ENCODE measurements at places on chromosomes 12 and 14.

DNA sequence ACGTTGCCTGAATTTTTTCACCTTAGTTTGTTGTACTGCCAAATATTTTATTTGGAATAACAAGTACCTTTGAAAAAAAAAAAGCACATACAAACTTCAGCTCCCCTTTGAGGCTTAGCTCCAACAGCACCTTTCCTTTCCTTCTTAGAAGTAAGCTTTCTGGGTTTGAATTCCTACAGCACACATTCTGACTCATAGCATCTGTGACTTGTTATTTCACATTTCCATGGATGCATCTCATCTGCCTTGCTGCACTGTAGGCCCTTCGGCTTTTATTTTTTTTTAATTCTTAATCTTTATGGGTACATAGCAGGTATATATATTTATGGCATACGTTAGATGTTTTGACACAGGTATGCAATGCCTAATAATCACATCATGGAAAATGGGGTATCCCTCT, 7.2 kb downstream of the LGALS3 start:
- no peak for DNase-seq

DNA sequence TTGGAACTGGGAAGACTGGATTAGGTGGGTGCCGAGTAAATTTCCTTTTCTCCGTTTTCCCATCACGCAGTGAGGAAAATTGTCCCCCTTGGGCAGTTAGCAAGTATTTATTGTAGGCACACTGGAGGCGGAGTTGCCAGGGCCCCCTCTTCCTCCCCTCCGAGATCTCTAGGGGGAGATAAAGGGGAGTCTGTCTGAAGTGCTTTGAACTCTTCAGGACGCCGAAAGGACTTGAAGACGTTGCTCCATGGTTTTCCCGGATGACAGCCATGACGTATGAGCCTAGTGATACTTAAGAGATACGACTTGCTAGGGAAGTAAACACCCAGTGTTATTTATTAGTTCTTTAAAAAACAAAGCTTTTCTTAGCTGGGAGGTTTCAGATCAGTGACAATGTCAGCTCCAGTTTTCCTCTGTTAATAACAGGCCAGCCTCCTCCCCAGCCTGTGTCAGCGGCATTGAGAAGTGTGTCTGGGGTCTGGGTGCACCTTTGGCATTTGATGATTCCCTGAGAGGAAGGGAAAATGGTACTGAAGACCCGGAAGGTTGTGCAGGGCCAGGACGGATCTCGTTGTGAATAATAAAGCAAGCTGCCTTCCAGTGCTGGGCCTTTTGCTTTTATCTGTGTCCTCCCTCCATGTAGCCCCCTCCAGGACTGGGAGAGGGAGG, 78.7 kb downstream of the TSPAN9 start:
- DNase-seq, result no peak

DNA sequence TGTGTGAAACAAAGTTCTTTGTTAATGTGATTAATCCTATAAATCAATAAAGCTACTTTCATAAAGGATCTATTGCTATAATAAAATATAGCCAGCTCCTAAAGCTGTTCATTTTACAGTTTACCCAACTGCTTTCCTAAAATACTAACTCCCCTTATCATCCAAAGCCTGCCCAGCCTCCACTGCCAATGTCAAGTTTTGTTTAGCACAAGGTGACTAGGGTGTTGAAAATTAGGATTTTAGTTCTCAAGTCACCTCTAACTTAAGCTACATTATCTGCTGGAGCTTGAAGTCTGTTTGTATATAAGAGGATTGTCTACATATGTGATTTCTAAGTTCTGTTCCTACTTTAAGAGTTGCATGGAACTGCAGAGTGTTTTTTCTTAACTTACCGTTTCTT, 86.3 kb downstream of the CCER1 start:
- no peak for DNase-seq

DNA sequence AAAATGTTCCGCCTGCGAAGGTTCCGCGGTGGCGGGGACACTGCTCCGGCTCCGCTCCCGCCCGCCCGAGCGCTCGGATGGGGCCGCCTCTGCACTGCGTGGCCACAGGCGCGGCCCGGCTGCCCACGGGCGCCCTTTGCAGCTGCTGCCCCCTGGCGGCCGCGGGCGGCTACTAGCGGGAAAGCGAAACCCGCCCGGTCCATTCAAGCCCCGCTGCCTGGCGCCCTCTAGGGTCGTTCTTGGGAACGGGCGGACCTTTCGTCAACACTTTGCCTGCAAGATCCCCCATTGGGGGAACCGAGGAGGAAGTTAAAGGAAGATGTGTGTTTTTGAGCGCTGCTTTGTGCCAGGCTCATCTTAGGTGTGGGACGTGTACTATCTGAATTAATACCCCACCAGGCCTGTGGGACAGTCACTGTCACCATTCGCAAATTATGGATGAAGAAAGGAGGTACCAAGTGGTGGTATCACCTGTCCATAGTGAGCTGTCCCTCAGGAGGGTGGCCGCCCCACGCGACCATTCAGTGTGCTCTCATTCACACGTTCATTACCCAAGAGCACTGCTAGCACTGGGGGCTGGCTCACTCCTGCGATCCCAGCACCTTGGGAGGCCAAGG, 19.4 kb downstream of the GPR132 start:
- peak; percentile 72 for DNase-seq

GRCh38 chr12:26621932-26622331, 211.1 kb downstream of the ITPR2 start:
- DNase-seq, result no peak

DNA sequence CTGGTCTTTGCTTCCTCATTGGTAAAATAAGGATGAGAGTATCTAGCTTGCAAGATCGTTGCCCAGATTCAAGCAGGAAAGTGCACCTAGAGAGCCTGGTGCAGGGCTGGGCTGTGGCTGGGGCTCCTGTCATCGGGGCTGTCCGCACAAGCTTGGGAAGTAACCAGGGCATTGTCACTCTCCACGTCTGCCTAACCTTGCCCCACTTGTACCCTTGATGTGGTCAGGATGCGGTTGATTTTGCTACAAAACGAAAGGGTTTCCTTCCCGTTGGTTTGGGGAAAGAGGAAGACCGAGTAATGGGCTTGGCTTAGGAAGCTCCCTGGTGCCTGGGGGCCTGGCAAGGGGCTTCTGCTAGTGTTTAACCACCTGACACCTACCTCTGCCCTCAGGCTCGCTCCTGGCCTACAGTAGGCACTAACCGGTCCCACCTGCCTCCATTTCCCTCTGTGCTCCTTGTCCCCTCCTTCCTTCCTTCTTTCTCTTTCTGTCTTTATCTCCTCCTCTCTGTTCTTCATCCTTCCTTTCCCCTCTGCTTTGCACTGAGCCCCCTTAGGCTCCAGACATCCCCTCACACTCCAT, 21.8 kb downstream of the MVK start:
- no peak for DNase-seq

DNA sequence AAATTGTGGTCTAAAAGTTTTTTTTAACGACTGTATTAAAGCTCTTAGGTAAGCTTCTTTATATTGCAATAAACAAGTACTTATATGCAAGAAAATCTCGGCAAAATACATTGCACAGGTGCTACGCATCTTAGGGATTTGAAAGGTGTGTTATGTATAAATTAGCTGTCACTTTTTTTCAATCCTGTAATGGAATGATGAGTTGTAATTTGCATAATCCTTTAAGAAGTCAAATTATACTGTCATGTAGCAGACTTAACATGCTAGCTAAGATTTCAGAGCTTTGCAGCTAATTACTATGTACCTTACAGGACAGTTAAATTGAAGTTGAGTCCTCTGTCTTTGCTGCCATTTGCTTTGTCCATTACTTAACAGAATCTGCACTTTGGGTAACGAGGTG, 117.5 kb downstream of the NPAS3 start:
- DNase-seq, result no peak

GRCh38 chr12:82835217-82835616, 148.5 kb downstream of the TMTC2 start:
- DNase-seq, result no peak

DNA sequence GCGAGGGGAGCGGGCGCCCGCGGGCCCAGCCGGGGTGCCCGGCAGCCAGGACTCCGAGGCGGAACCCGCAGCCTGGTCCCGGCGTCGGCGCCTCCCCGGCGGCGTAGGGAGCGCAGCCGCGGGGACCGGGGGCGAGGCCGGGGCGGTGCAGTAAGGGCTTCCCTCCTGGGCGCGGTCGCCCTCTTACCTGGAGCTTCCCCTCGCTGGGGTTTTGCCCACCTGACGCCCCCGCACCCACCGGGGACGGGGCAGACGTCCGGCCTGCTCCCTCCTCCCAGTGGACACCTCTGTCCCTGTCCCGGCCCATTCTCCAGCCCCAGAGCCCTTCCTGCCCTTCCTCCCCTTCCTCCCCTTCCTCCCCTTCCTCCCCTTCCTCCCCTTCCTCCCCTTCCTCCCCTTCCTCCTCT, 413 bp upstream of the TUBA1C start:
- DNase-seq, result no peak

GRCh38 chr14:81435391-81436295, 35.5 kb upstream of the STON2 start:
- peak; percentile 21 for DNase-seq

DNA sequence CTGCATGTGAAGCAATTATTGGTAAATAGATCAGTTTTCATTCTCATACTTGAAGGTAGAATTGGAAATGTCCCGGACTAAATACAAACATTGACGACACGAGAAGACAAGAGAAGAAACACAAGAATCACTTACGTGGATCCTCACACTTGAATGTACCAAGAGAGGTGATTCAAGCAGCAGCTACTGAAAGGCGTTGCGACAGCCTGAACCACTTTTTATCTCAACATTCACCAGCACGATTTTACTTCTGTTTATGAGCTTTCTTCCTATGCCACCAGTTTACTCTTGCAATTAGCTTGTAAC, 3.6 kb upstream of the FZD10 start:
- DNase-seq, result no peak

DNA sequence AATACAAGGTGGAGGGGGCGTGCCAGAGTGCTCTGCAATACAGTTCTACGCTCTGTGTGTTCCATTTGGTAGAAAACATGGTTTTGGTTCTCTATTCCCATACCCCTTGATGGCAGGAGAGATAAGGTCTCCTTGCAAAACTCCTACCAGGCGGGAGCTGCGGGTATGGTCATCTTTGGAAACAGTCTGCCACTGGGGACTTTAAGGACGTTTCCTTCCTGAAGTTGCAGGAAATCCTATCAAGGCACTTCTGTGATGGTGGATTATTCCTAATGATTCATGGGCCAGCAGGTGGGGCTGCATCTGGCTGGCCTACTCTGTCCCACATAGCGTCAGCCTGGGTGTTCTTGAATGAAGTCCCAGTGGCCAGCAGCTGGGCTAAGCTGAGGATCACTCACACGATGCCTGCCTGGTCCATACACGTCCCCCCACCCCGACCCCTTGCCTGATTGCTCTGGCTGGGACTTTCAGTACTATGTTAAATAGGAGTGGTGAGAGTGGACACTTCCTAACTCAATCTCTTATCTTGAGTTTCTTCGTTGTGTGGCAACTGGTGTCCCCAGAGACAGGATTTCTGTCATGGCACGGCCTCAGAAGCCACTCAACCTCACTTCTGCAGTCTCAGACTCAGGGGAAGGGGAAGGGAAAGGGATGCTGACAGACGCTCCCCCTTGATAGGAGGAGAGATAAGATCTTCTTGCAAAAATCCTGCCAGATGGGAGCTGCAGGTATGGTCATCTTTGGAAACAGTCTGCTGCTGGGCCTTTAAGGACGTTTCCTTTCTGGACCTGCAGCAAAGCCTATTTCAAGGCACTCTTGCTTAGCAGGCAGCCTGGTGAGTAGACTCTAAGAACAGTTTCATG, 61.0 kb upstream of the FKBP4 start:
- DNase-seq, result no peak

DNA sequence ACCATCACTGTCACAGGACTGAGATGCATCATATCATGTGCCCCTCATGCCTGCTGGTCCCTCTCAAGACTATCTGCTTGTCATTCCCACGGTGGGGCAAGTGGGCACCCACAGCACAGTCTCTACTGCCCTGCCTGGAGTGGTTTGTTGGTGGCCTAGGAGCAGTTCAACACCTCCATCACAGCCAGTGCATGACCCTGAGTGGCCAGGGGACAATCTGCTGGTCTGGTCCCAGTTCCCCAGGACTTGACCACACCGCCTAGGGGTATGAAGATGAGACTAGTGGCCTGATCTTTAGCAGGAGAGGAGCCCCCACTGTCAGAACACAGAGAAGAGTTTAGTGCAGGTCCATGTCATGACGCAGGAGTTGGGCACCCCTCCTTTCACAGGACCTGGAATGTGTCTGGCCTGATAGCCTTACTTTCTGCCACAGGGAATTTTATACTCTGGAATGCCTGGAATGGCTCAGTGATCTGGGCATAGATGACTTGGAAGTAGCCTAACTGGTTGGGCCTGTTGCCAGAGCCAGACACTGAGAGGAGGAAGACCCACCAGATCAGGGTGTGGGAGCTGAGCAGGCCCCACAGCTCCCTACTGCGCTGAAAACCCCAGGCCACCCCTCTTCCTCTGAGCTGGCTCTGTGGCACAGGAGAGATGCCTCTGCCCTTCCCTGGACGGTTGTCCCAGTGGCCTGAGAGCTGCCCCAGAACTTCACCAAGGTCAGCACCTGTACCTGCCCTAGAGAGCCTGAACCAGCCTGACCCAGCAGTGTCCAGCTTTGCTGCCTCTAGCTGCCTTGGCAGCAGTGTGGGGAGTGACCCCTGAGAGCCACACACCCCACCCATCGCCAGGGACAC, 83.3 kb downstream of the PUS7L start:
- no peak for DNase-seq

GRCh38 chr12:11347810-11348209, 37.6 kb upstream of the PRB4 start:
- no peak for DNase-seq

DNA sequence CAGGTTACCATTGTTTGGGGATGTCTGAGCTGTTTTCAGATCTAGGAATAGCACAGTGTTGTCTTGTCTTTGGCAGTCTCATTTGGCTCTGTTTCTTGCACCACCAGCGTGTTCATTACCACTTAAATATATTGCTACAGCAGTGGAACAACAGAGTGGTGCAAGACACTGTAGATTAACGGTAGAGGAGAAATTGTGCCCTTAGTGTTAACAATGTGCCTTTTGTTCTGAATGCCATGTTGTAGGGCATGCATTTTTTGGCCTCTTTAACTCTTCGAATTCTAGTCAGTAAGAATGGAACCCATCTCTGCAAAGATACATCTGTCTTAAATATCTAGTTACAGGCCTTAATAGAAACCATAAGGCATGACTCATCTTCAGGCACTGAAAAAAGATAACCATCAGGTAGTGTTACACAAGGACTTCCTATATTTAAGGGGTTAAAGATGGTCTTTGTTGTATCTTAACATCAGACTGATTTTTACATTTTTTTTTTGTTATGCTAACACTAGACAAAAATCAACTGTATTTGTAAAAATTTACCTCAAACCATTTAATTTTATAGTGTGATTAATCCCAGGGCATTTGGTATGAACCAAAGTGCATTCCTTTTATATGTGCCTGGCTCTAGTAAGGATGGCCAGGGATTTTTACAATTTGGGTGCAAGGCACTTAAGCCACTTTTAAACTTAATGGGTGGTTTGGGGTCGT, 12.9 kb downstream of the DYRK2 start:
- DNase-seq, result no peak

DNA sequence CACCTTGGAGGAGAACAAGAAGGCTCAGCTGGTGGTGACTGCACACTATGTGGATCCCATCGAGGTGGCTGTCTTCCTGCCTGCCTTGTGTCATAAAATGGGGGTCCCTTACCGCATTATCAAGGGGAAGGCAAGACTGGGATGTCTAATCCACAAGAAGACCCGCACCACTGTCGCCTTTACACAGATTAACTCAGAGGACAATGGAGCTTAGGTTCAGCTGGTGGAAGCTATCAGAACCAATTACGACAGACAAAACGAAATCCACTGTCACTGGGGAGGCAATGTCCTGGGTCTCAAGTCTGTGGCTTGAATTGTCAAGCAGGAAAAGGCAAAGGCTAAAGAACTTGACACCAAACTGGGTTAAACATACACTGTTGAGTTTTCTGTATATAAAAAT, 12.6 kb downstream of the TRAPPC6B start:
- no peak for DNase-seq

- no peak for DNase-seq
Observed at GRCh38 chr14:77752799-77753516, 8.0 kb downstream of the SNW1 start.
